T-helper 17 cell (primary cell): ENCODE measurements at places on chromosomes 5 and 9. TPM values are rescaled to one million over a fixed set of nuclear protein-coding genes. Genes with fewer than 3 reads are reported as not detected.

- H3K36me3 ChIP-seq = peaks cover 3% of the 10 kb centered on the region
- peaks cover 26% of the 10 kb centered on the region for H3K4me1 ChIP-seq
- H3K4me3 ChIP-seq = peak overlapping the region; percentile 95
- no peak for DNase-seq
- no peaks in the 10 kb centered on the region for H3K27me3 ChIP-seq
These were observed 952 bp upstream of the AMACR start for GRCh38 chr5:34008802-34009201.

DNA sequence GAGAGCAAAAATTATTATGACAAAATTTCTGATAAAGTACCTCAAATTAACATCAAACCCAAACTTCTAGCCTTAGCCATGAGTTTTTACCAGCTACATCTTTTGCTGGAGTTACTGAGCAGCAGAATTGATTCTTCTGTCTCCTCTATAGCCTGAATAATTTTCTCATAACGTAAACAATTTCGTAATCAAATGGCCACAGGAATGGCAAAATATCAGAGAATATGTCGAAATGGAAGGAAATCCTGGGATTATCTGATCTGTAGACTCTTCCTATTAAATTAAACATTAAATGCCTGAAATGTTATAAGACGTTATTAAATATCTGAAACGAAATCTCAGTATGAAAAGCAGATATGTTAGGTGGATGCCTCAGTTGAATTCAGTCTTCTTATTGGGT is 41.1 kb downstream of the LURAP1L start:
- H3K36me3 ChIP-seq = no peaks in the 10 kb centered on the region
- DNase-seq = no peak
- no peaks in the 10 kb centered on the region for H3K27me3 ChIP-seq
- H3K27ac ChIP-seq = no peak overlapping the region

DNA sequence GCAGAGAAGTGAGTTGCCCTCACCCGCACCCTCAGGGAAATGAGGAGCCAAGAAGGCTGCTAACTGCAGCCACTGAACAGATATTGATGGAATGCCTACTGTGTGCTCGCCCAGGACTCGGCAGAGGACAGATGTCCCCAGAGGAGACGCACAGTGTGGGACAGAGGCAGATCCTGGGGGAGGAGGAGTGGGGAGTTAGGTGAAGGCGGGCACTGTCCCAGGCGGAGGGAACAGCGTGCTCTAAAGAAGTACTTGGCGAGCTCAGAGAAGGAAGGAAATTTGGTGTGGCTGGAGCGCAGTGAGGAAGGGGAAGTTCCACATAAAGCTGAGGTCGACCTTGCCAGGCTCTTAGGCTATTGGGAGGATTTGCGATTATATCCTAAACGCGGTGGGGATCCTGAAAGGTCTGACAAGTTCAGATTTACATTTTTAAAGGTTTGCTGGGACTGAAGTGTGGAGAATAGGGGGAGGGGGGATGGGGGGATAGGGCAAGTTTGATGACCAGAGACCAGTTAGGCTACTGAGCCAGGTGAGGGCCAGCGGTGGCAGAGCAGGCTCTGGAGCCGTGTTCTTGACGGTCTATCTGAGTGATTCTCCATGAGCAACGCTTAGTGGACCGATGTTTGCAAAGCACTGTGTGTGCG is 23.6 kb upstream of the CERCAM start:
- H3K27ac ChIP-seq = no peak overlapping the region
- no peak overlapping the region for H3K4me3 ChIP-seq
- H3K27me3 ChIP-seq = no peaks in the 10 kb centered on the region
- peaks cover 8% of the 10 kb centered on the region for H3K4me1 ChIP-seq

GRCh38 chr5:145509336-145510136 is 325.6 kb downstream of the PRELID2 start:
- no peaks in the 10 kb centered on the region for H3K36me3 ChIP-seq
- H3K4me3 ChIP-seq = no peak overlapping the region
- no peak for DNase-seq
- no peaks in the 10 kb centered on the region for H3K27me3 ChIP-seq

The OLFM1 gene
- not detected for total RNA-seq

- DNase-seq = no peak
- H3K27me3 ChIP-seq = peaks cover 21% of the 10 kb centered on the region
- H3K4me3 ChIP-seq = no peak overlapping the region
- H3K27ac ChIP-seq = no peak overlapping the region
- no peaks in the 10 kb centered on the region for H3K4me1 ChIP-seq
- H3K36me3 ChIP-seq = no peaks in the 10 kb centered on the region
These were observed 117.5 kb upstream of the FSTL4 start for GRCh38 chr5:133729800-133730199.

GRCh38 chr5:355958-356357 is 34.4 kb downstream of the AHRR start:
- DNase-seq = no peak
- no peaks in the 10 kb centered on the region for H3K4me1 ChIP-seq
- H3K36me3 ChIP-seq = peaks cover 2% of the 10 kb centered on the region
- peaks cover 7% of the 10 kb centered on the region for H3K27me3 ChIP-seq
- H3K27ac ChIP-seq = no peak overlapping the region

GRCh38 chr5:112549127-112549526 is 130.1 kb upstream of the EPB41L4A start:
- H3K36me3 ChIP-seq = no peaks in the 10 kb centered on the region
- H3K27ac ChIP-seq = no peak overlapping the region
- H3K4me1 ChIP-seq = peaks cover 4% of the 10 kb centered on the region
- no peak overlapping the region for H3K4me3 ChIP-seq

The TYRP1 gene
- not detected for total RNA-seq
